ENCODE measurements at places on chromosomes 2 and 18. TPM values are rescaled to one million over a fixed set of nuclear protein-coding genes. Genes with fewer than 3 reads are reported as not detected.

DNA sequence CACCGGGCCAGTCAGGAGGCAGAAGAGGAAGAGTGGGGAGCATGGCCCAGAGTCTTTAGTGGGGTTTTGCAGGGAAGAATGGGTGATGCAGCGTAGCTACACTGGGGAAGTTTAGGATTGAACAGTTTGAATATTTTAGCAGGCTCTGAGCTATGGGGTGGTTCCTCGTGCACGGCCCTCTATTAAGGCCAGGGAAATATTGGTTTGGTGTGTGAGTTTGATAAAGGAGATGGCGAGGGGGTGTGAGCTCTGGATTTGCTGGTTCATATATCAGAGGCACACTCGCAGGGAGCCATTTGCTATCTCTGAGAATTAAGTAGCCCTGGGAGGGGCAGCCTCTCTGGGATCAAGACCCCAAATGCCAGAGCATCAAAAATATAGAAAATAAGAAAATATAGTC, 50.1 kb downstream of the BOLA3 start:
- H3K36me3 ChIP-seq = peaks cover 8% of the 10 kb centered on the region
- H3K4me1 ChIP-seq = no peaks in the 10 kb centered on the region
- H3K27ac ChIP-seq = no peak overlapping the region
- no peaks in the 10 kb centered on the region for H3K27me3 ChIP-seq
- no peak overlapping the region for H3K4me3 ChIP-seq

DNA sequence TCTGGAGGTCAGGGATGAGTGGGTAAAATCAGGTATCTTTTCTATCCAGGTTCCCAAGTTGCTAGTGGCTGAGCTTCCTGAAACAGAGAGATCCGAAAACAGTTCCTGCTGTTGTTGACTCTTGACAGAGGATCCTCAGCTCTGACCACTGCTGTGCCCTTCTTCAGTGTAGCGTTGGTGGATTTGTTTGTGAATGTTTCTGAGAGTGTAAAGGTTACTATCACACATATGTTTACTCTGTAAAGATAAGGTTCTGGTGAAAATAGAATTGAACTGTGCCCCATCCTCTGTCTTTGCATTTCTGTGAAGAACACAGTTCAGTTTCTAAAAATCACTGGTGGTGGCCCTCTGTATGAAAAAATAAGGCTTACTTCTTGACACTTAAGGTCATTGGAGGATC, 119.8 kb downstream of the LDLRAD4 start:
- no peaks in the 10 kb centered on the region for H3K4me1 ChIP-seq
- no peak for DNase-seq
- H3K4me3 ChIP-seq = no peak overlapping the region
- H3K27me3 ChIP-seq = no peaks in the 10 kb centered on the region
- H3K36me3 ChIP-seq = no peaks in the 10 kb centered on the region
- H3K27ac ChIP-seq = no peak overlapping the region

GRCh38 chr2:6072276-6072675, 380.1 kb downstream of the SOX11 start:
- no peak for DNase-seq
- H3K27ac ChIP-seq = no peak overlapping the region
- no peaks in the 10 kb centered on the region for H3K4me1 ChIP-seq
- no peaks in the 10 kb centered on the region for H3K36me3 ChIP-seq

DNA sequence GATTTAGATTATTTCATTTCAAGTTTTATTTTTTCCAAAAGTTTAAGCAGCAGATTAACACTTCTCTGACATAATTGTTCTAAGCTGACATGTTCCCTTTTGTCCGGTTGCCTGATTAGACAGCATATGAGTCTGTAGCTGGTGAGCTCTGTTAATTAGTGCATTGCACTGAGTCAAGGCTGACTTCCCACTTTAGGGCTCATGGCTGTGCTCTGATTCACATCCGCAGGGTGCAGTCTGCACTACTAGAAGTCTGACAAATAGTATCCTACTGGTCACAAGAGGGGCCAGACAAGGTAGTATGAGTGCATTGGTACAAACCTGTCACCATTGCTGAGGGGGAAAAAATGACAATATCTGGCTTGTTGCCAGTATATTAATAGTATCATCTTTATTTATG, 443.9 kb upstream of the ZNF804A start:
- no peak for DNase-seq
- no peaks in the 10 kb centered on the region for H3K4me1 ChIP-seq
- no peak overlapping the region for H3K4me3 ChIP-seq
- H3K27me3 ChIP-seq = no peaks in the 10 kb centered on the region
- H3K27ac ChIP-seq = no peak overlapping the region

GRCh38 chr2:46010925-46011490, 286.2 kb upstream of the EPAS1 start:
- no peaks in the 10 kb centered on the region for H3K27me3 ChIP-seq
- H3K4me1 ChIP-seq = no peaks in the 10 kb centered on the region
- no peaks in the 10 kb centered on the region for H3K36me3 ChIP-seq
- H3K27ac ChIP-seq = no peak overlapping the region
- no peak for DNase-seq

The EPB41L3 gene
- total RNA-seq = 35.4 TPM

DNA sequence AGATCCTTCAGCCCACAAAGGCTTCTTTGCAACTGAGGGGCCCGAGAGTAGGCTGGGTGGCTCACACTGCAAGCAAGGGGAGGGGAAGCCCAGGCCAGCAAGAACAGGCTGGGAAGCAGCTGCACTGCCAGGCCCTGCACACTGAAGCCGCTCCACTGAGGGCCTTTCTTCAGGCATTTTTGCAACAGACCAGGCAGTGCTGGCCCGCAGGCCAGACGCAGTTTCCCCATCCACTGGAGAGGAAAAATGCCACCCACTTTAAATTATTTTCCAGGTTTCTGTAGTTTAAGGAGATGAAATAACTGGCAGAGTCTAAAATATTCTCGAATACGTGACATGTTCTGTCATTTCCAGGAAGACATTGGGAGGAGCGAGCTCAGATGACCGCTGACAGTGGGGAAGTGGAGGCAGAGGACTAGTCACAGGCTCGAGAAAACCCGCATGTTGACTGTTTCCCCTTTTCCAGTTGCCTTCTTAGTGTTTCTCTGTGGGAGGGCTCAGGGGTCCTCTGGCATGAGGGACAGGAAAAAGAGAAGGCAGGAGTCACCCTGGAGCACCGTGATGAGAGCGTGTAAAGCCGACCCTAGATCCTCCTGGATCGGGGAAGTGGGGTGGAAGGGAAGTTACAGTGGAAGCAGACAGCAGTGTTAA, 53.3 kb upstream of the B3GNT7 start:
- DNase-seq = no peak
- H3K27me3 ChIP-seq = no peaks in the 10 kb centered on the region
- no peaks in the 10 kb centered on the region for H3K4me1 ChIP-seq

The TFCP2L1 gene
- 7.5 TPM for total RNA-seq

DNA sequence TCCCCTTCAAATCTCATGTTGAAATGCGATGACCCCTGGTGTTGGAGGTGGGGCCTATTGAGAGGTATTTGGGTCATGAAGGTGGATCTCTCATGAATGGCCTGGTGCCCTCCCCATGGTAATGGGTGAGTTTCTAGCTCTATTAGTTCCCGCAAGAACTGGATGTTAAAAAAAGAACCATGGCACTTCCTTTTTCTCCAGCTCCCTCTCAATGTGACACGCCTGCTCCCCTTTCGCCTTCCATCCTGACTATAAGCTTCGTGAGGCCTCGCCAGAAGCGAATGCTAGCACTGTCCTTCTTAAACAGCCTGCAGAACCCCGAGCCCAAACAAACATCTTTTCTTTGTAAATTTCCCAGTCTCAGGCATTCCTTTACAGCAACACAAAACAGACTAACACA, 303.2 kb upstream of the REV1 start:
- no peak overlapping the region for H3K27ac ChIP-seq
- DNase-seq = no peak
- H3K36me3 ChIP-seq = no peaks in the 10 kb centered on the region

DNA sequence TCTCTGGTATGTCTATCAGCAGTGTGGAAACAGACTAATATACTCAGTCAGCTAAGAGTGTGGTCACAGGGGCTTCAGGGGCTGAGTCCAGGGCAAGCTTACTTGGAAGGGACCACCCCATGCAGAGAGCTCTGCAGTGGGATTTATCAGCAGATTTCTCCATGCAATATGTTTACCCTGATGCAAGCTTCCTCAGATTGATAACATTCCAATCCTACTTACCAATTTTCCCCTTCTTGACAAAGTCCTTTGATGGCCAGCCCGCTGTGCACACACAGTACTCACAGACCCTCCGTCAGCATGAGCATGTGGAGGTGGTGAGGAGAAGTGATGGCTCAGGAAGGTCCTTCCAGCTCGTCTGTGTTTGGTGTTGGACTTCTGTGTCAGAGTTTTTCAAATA, 51.8 kb downstream of the SH3RF3 start:
- no peaks in the 10 kb centered on the region for H3K4me1 ChIP-seq
- H3K27ac ChIP-seq = no peak overlapping the region
- no peaks in the 10 kb centered on the region for H3K27me3 ChIP-seq
- no peaks in the 10 kb centered on the region for H3K36me3 ChIP-seq
- H3K4me3 ChIP-seq = no peak overlapping the region

The DYNAP gene
- total RNA-seq = not detected

The GPR35 gene
- total RNA-seq = 2.6 TPM

The MROH2A gene
- total RNA-seq = not detected

The ITGAV gene
- total RNA-seq = 125 TPM

GRCh38 chr18:79518028-79518682, 122.4 kb downstream of the NFATC1 start:
- no peaks in the 10 kb centered on the region for H3K4me1 ChIP-seq
- no peak overlapping the region for H3K27ac ChIP-seq
- H3K27me3 ChIP-seq = no peaks in the 10 kb centered on the region
- DNase-seq = peak; percentile 10
- no peaks in the 10 kb centered on the region for H3K36me3 ChIP-seq

GRCh38 chr18:3037423-3037915, 24.5 kb upstream of the LPIN2 start:
- H3K4me3 ChIP-seq = no peak overlapping the region
- H3K36me3 ChIP-seq = no peaks in the 10 kb centered on the region
- no peaks in the 10 kb centered on the region for H3K4me1 ChIP-seq
- peak overlapping the region; percentile 79 for H3K27ac ChIP-seq

DNA sequence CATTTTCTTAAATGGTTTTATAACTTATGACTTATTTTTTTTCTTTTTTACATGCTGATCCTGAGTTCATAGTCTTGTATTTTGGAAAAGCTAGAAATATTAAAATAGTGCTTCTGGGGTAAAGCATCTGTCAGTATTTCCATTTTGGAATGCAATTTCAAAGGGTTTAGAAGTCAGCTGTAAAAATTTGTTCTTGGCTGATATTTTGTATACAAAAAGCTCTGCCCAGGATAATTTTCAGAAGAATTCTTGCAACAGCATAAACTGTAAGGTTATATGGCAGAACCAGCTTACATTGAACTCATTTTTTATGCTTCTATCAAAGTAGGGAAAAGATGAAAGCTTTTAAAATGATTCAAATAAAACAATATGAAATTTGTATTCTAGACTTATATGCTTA, 97.4 kb downstream of the DIS3L2 start:
- no peaks in the 10 kb centered on the region for H3K27me3 ChIP-seq
- no peak for DNase-seq
- H3K4me3 ChIP-seq = no peak overlapping the region
- H3K4me1 ChIP-seq = no peaks in the 10 kb centered on the region
- H3K36me3 ChIP-seq = no peaks in the 10 kb centered on the region
- H3K27ac ChIP-seq = no peak overlapping the region

GRCh38 chr2:234548695-234549420, 52.0 kb upstream of the ARL4C start:
- peak overlapping the region; percentile 55 for H3K27ac ChIP-seq
- H3K36me3 ChIP-seq = no peaks in the 10 kb centered on the region
- no peaks in the 10 kb centered on the region for H3K27me3 ChIP-seq

GRCh38 chr2:232955856-232956255, 57.2 kb downstream of the NGEF start:
- H3K36me3 ChIP-seq = no peaks in the 10 kb centered on the region
- H3K27ac ChIP-seq = no peak overlapping the region
- no peaks in the 10 kb centered on the region for H3K4me1 ChIP-seq

DNA sequence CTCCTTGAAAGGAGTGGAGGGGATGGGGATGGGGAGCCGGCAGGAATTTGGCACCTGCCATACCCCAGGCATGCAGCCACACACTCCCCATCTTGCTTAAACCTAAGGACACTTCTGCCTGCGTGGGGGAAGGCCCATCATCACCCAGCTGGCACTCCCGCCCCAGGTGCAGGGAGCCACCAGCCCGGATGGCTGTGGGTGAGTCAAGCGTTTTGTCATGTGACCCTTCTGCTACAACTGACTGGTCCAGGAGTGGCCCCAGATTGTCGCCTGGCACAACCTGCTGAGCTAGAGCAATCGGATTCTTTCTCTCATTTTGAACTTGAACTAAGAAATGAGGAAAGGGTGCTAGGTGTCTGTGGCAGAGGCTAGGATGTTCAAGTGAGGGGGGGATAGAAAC, 61.3 kb downstream of the TSN start:
- no peaks in the 10 kb centered on the region for H3K27me3 ChIP-seq
- no peak overlapping the region for H3K27ac ChIP-seq
- no peaks in the 10 kb centered on the region for H3K4me1 ChIP-seq
- no peak overlapping the region for H3K4me3 ChIP-seq

The ELOA2 gene
- not detected for total RNA-seq

The RFTN2 gene
- total RNA-seq = 7.6 TPM

DNA sequence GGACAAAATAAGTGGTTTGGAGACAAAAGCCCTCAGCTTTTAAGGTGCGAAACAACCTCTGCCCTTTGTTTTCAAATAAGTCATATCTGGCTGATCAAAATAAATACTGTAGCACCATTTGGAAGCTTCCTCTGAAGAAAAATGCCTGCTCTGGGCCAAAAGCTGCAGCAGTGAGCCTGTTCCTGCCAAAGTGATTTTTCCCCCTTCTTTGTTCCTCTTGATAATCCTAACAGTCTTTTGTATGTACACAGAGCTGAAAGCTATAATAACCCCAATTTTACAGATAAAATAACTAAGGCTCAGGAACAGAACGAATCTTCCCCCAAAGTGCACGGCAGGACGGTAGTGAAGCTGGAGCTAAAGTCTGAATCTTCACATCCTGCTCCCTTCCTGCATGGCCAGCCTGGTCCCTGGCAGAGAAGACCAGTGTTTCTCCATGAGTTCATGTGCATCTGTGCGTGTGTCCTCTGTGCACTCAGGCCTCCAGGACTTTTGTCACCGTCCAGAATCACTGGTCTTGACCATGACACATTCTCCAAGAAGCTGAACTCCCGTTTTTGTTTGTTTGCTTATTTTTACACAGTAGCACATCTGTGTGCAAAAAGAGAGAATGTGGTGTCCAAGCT, 2114.1 kb upstream of the PIK3C3 start:
- no peaks in the 10 kb centered on the region for H3K27me3 ChIP-seq
- peaks cover 8% of the 10 kb centered on the region for H3K4me1 ChIP-seq
- DNase-seq = no peak
- H3K4me3 ChIP-seq = no peak overlapping the region
- no peaks in the 10 kb centered on the region for H3K36me3 ChIP-seq
- H3K27ac ChIP-seq = no peak overlapping the region

DNA sequence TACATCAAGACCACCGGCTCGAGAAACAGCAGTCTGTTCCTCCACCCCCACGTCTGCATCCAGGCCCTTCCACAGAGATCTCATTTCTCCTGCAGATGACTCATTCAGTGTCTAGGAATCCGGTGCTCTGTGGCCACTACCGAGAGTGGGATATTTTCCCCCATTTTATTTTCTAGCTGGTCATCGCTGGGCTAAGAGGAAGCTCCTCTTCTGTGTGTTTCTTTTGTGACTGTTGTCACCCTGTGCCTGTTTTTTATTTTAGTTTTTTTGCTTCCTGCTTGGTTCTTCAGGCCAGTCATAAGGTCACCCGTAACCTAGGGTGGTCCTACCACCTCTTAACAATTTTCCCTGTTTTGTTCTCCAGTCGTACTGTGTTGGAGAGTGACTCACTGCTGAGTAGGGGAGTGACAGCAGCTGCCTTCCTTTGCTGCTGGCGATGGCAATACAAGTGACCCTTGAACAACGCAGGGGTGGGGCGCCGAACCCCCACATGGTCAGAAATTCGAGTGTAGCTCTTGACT, 6.7 kb downstream of the RAMP1 start:
- H3K4me3 ChIP-seq = no peak overlapping the region
- H3K27me3 ChIP-seq = no peaks in the 10 kb centered on the region
- H3K36me3 ChIP-seq = no peaks in the 10 kb centered on the region
- H3K4me1 ChIP-seq = no peaks in the 10 kb centered on the region
- DNase-seq = no peak

The DSG2 gene
- total RNA-seq = 125 TPM

The FIGLA gene
- total RNA-seq = not detected
